Stimulated activated CD4-positive, alpha-beta T cell treated with anti-CD3 and anti-CD28 coated beads, Interleukin-2, amount 100 ng/mL, for 4 hours (primary cell): ENCODE measurements at places on chromosomes 6 and 20.

GRCh38 chr20:20737158-20737557 lies 24.7 kb upstream of the RALGAPA2 start:
- no peak for DNase-seq

- no peak for DNase-seq
Observed at GRCh38 chr20:35690265-35690664, 8.9 kb downstream of the NFS1 start.

DNA sequence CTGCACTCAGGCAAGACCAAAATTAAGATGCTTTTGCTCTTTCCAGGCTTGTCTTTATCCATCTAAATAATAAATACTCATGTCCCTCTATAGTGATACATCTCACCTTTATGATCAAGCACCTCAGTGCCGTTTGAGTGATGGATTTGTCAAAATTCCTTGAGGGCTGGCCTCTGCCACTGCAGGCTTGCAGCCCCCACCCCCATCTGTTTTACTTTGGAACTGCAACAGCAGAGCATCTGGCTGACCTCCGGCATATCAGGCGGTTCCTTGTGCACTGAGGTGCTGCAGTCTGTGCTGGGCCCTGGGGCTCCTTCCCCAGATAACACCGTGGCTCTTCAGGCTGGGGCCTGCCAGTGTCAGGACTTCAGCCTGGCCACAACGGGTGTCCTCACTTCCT lies 386.9 kb downstream of the CDH26 start:
- DNase-seq = no peak

- DNase-seq = no peak
Observed at GRCh38 chr6:89194559-89194958, 22.6 kb downstream of the GABRR1 start.

- DNase-seq = no peak
Observed at GRCh38 chr20:57097245-57097915, 169.1 kb downstream of the BMP7 start.
